AG09309 (cell line): ENCODE measurements at places on chromosomes 2 and 18.

DNA sequence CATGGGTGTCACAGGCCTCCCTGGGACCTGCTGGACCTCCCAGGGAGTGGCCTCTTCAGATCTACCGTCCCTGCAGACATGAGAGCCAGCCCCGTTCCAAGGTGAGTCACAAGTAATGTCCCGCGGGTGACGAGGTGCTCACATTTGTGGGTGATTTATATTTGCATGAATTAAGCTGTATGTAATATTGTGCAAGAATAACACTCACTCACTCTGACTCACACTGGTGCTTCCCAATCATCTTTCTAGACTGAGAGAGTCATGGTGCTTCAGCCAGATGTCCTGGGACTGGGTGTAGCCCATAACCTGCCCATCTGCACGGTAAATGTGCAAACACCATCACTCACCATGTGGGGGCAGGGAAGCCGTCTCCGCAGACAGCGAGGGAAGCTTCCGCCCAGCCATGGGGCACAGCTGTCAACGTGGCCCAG lies 347.5 kb upstream of the SALL3 start:
- DNase-seq = no peak

GRCh38 chr2:187208199-187208785 lies 239.8 kb downstream of the CALCRL start:
- DNase-seq = no peak

DNA sequence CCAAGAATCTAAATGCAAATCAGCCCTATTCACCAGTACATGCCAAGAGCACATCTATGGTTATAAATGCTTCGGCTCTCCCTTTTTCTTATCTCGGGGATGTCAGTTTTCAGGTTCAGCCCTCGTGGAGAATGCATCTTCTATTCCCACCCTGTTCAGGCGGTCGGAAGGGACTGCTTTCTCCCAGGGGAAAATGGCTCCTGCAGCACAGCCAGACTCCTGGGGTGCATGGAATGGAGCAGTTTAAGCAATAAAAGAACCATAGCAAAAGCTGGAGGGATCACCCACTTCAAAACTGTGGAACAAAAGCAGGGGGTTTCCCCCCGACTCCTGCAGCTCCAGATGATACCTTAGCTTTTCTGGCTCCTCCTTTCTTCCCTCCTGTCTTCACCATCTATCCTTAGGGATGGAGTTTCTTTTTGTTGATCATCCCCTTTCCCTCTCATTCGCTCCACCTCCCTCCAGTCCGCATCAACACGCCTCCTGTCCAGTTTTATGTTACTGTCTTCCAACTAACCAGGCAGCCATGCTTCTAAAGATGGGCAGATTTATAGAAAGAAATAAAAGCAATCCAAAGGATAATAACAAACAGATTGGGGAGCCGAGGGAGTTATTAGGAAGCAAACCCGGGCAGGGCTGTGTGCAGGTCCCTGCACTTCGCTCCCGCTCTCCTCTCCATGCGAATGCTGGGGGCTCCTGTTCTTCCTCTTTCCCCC lies 356.2 kb upstream of the SMIM21 start:
- no peak for DNase-seq

GRCh38 chr2:31322371-31322770 lies 88.4 kb downstream of the EHD3 start:
- no peak for DNase-seq

DNA sequence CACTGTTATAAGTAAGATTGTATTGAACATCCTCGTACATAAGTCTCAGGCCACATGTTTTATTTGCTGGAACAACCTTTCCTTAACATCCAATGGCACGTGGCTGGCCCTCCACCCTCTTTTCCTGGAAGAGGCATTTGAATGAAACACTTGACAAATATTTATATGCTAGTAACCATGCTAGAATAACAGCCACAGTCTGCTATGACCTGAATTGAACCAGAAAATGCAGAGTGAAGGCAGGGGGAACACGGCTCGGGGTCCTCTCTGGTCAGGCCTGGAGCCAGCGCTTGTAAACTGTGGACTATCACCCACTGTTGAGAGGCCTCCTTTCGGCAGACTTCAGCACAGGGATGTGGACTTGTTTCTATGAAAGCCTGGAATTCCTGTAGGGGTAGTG lies 198.2 kb upstream of the COPS8 start:
- DNase-seq = peak; percentile 14

- DNase-seq = no peak
Observed at GRCh38 chr2:101151146-101151858, at the start of gene TBC1D8. Gene TBC1D8, minus strand, starts transcription at chr2:101151382. Its CDS starts 129 bp downstream, at chr2:101151253.

GRCh38 chr18:24910221-24910620 lies 441.7 kb downstream of the ZNF521 start:
- DNase-seq = no peak

DNA sequence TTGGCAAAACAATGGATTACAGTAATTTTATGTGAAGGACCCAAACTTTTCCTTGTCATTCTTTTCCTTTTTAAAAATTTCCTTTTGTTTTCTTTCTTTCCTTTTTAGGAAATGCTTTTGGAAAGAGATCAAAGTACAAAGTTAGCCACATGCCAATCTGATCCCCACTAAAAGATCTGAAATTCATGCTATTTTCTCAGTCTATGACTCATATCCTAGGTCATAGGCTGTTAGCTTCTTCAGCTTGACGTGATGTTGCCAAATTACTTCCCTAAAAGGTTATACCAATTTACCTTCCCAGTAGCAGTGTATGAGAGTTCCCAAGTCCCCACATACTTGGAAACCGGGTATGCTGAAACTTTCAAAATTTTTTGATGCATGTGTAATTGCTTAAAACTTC lies 355.3 kb downstream of the INSIG2 start:
- peak; percentile 23 for DNase-seq

DNA sequence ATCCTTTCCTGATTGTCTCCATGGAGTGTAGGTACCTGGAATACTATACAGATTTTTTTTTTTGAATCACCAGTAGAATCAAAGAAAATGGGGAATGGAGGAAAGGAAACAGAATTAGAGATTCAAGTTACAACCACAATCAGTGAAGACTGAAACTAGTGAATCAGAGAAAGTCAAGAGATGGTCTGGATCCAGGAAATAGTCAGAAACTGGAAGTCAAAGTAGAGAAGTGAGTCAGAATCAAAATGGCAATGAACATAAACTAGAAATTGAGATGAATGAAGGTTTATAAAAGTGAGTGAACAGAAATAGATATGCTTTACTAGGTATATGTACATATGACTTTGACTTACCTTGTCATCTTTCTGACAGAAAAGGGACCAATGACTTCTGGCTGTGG lies 579.0 kb downstream of the PLCL1 start:
- no peak for DNase-seq

- DNase-seq = no peak
Observed at GRCh38 chr2:224904381-224904780, 137.9 kb downstream of the DOCK10 start.
